ENCODE measurements at places on chromosomes 2 and 18.

GRCh38 chr18:79508565-79509535, 113.1 kb downstream of the NFATC1 start:
- DNase-seq = no peak

DNA sequence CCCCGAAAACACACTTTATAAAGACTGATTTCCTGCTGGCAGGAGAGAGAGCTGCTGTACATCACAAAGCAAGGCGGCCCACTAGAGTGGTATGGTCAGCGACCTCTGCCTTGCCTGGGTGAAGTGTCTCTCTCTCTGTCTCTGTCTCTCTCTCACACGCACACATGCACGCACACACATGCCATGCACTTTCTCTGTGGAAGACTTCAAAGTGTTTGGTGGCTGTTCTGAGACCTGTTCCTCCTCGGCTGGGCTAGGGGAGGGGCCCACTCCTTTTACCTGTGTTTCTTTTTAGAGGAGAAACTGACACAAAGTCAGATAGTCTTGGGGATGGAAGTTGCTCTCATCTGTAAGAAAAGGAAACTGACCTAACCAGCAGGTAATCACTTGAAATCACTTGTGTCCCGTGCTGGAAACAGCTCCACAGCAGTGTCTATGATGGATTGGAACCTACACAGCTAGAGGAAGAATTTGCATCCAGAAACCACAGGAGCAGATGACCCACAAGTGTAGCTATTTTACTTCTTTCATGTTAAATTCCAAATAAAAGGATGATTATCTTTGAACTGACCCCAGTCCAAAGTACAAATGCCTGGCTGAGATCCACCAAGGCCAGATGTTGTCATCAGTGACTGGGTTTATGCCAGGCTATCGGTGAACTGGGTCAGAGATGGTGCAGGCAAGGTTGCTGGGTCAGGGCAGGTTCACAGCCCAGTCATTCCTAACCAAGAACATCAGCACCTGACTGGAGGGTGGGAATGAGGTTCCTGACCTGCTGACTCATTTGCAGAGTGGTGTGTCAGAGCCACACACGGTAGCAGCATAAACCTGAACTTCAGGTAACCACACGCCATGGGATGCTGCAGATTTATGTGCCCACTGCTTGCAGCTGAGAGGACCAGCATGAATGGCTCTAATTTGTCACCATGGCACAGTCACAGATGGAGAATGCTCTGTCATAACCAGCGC, 63.0 kb downstream of the NPAS2 start:
- peak; percentile 53 for DNase-seq

DNA sequence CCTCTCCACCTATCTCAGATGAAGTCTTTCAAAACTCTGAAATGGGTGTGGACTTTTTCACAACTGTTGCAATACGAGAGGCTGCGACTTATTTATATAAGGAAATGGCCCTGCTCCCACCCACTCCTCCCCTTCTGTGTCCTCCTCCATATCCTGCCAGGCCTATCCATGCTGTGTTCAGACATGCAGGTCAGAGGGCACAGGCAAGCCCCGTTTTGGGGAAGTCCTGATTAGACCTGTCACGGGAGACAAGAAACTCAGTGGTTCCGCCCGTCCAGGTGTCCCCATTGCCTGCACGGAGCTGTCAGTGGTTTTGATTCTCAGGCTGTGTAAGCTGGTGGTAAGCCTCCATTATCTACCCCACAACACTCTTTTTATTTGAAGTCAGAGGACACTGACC, 99.6 kb upstream of the MGAT5 start:
- no peak for DNase-seq

GRCh38 chr18:44128365-44128764, 552.3 kb upstream of the SETBP1 start:
- DNase-seq = peak; percentile 17

GRCh38 chr2:134776836-134777235, 58.0 kb upstream of the TMEM163 start:
- DNase-seq = no peak

- DNase-seq = no peak
These were observed 3.9 kb downstream of the CTLA4 start for GRCh38 chr2:203871371-203871983.

- no peak for DNase-seq
These were observed 743 bp downstream of the XPO1 start for GRCh38 chr2:61537277-61537949.

DNA sequence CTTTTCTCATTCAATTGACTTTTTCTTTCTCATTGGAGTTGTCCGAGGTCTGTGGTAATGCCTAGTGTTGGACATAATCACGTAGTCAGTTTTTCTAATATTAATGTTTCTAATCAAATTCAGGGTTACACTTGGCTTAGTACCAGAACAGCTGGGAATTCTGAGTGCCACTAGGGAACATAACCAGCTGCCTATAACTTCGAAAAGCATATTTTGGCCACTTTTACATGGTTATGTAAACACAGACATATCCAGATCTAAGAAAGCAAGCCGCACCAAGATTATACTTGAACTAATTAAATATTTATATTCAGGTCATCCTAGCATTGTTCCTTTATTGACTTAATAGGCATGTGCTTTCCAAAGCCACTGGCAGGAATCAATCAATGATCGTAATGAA, 91.1 kb upstream of the ARHGAP28 start:
- DNase-seq = no peak

DNA sequence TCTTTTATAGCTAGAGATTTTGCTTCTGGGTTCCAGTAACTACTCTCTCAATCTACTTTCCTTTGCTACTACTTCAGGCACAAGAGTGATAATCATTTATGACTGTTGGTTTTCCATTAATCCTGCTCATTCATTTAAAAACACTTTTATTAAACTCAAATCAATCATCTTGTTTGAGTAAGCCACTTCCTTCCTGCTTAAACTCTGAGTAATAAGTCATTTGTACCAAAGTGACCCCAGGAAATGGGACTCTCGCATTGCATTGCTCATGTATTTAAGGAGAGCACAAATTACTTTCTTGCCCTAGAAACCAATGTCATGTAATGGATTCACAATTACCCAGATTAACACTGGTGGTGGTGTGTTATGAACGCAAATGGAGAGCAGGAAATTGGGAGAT, 270.7 kb upstream of the HNMT start:
- DNase-seq = peak; percentile 2

- DNase-seq = peak; percentile 46
These were observed 93.3 kb upstream of the PPP1CB start for GRCh38 chr2:28658369-28658768.

- DNase-seq = peak; percentile 51
These were observed 30.7 kb downstream of the IMPA2 start for GRCh38 chr18:12011957-12012549.

DNA sequence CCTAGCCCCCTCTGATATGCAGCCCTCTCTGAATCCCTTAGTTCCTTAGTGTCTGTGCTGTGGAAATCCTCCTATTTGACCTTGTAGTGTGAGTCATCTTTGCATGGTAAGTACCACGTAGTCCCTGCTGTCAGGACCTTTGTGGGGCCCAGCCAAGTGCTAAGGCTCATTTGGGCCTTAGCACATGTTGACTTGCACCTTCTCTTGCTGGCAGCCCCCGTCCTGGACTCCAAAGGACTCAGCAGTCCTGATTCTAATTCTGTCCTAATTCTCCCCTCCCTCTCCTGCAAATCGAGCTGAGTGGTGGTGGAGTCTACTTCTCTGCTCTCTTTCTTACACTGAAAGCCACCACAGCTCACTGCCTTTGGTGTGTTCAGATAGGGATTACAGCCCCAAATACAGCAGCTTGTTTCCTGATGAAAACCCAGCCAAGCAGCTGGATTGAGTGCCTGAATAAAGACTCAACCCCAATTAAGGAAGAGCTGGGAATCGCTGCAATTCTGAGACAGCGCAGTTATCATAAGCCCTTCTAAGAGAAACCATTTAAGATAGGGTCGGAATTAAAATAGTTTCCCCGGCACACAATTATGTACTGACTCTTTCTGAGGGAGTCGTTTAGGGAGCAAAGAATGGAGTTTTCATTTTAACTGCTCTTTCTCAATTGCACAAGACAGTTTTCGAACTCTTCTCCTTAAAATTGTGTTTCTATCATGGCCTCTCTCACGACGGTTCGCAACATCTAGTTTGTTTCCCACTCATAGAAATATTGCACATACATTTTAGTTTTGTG, 215.6 kb upstream of the TNP1 start:
- no peak for DNase-seq
